ENCODE measurements at places on chromosomes 4 and X.

DNA sequence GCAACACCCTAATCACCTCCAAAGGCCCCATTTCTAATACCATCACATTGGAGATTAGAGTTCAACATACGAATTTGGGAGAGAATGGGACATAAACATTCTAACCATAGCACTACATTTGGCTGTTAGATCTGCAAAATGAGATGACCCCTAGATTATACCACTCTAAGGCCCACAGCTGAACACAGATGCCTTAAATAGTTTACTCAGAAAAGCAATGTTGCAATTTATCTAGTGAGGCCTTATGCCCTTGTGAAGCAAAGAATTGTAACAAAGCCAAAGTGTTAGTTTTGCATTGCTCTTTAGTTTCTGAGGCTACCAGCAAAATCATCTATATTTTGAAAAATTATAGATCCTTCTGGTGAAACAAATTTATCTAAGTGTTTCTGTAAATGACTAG lies 31.6 kb upstream of the ARHGEF6 start:
- DNase-seq, result no peak

DNA sequence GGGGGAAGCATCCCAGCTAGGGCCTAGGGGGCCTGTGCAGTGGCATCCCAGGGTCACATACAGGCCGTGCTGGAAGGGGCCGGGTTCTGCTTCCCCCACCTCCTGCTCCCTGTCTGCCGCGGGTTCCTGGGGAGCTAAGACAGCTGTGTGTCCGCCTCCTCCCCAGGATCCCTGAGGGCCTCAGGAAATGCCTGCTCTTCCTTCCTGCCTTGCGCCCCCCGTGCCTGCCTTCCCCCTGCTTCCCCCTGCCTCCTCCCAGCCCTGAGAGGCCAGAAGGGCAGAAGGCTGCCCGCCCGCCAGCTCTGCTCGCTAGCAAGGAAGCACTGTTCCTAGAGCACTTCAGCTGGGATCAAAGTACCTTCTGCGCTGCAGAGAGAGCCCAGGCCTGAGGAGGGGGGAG lies 2.9 kb upstream of the BGN start:
- DNase-seq, result no peak

- no peak for DNase-seq
Measured at GRCh38 chr4:4182835-4183568, 43.7 kb downstream of the OTOP1 start.

GRCh38 chrX:115894087-115894486 lies 276.5 kb upstream of the AGTR2 start:
- no peak for DNase-seq

- DNase-seq, result no peak
Measured at GRCh38 chr4:3402491-3403347, 39.0 kb upstream of the HGFAC start.

GRCh38 chr4:87035881-87036509 lies 101.2 kb downstream of the AFF1 start:
- no peak for DNase-seq

- DNase-seq, result no peak
Measured at GRCh38 chrX:81208916-81209315, 7.0 kb downstream of the SH3BGRL start.

GRCh38 chr4:104859601-104860237 lies 287.0 kb upstream of the TET2 start:
- DNase-seq, result no peak

GRCh38 chrX:70039758-70040157 lies 10.0 kb downstream of the AWAT2 start:
- DNase-seq, result no peak

DNA sequence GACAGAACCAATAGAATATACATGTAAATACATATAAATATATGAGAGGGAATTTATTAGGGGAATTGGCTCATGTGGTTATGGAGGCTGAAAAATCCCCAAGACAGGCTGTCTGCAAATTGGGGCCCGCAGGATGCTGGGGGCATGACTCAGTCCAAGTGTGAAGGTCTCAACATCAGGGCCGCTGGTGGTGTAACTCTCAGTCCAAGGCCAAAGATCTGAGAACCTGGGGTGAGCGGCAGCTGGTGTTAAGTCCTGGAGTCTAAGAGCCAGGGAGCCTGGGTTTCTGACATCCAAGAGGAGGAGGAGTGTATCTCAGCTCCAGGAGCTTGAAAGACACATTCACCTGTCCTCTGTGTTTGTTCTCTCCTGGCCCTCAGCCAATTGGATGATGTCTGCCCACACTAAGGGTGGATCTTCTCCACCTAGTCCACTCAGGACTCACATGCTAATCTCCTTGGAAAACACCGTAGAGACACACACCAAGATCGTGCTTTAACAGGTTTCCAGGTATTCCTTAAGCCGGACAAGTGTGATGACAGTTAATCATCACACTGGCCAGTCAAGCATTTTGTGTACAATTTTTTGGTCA lies 28.9 kb downstream of the TIGD2 start:
- DNase-seq, result no peak

- DNase-seq, result no peak
Measured at GRCh38 chrX:45889471-45889870, 655.8 kb downstream of the ZNF674 start.

DNA sequence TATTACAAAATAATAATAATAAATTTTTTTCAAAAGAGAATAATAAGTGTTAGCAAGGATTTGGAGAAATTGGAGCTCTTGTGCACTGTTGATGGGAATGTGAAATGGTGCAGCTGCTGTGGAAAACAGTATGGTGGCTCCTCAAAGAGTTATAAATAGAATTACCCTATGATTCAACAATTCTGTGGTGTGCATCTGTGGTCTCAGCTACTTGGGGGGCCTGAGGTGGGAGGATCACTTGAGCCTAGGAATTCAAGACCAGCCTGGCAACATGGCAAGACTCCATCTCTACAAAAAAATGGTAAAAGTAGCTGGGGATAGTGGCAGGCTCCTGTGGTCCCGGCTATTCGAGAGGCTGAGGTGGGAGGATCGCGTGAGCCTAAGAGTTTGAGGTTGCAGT lies 19.6 kb downstream of the MND1 start:
- no peak for DNase-seq

GRCh38 chr4:88138561-88138960 lies 19.9 kb downstream of the ABCG2 start:
- DNase-seq, result no peak

- no peak for DNase-seq
Measured at GRCh38 chrX:10579112-10580011, 41.0 kb downstream of the MID1 start.

DNA sequence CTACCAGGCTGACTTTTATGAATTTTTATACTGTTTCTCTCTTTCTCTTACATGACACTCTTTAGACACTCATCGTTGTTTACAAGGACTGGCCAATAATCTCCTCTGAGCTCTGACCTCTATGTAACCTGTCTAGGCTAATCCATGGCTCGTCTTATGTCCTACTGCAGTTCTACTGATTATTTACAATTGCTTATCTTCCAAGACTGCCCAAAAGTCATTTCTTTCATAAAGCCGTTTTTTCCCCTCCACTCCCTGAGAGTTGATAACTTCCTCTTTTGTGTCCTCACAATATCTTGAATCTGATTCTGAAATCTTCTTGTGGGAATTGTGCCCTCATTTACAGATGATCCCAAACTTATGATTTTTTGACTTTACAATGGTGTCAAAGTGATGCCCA lies 18.3 kb upstream of the SNCA start:
- DNase-seq, result no peak

DNA sequence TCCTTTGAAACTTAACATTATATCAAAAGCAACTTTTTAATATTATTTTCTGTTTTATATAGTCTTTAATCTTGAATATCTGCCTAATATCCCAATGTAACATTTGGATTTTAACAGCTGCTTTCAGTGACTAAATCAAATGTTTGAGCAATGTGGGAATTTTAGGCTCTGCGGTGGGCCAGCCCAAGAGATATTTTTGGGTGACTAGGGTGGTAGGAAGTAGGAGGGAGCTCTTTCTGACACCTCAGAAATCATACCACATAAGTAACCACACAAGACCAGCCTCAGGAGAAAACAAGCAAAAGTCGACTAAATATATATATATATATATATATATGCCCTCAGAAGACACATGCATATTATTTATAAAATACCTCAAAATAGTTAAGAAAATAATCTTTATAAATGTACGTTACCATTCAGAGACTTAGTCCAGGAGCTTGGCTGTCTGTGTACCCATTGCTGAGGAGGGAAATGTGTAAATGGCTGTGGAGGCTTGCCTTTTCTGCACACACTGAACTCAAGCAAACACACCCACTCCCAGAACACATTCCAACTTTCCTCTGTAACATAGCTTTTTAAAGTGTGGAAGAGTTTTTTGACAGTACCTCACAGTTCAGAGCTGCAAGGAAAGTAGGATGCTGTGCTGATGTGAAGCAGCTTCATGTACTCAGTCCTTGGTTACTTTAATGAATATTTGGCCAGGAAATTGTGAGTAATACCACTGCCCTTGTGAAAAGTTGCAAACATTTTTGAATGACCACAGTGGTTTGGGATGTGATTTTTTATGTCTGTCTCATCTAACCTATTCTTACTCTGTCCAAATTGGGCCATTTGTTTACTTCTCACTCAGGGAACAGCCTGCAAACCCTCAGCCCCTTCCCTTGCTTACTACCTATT lies at the start of gene RTL3:
Gene RTL3 (minus strand): TSS at position 484 of the 900 bp plus-strand sequence. CDS start 908 bp downstream, outside the sequence.
- no peak for DNase-seq

DNA sequence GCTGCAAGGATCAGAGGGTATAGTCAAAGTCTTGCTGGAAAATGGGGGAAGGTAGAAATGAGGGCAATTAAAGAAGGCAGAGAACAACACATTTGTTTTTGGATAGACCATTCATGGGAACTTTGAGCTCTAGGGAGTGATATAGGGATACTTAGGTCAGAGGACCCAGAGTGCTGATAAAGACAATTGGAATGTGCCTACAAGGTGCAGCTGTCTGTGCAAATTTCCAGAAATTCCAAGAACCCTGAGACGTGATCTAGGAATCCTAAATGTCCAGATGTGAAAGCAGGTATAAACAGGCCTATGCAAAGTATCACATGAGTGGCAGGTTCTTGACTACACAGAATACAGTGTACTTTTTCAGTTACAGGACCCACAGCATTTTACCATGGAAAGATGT lies 24.2 kb downstream of the FNIP2 start:
- DNase-seq, result no peak

GRCh38 chr4:13454786-13455185 lies 29.4 kb downstream of the RAB28 start:
- DNase-seq, result no peak

Data from stimulated activated CD4-positive, alpha-beta T cell treated with anti-CD3 and anti-CD28 coated beads, Interleukin-15, amount 100 ng/mL, for 48 hours (primary cell).